NCI-H1048 (cell line): ENCODE measurements at places on chromosomes 3 and 15.

- no peak for DNase-seq
These were observed 16.0 kb downstream of the ARMC8 start for GRCh38 chr3:138202945-138203701.

GRCh38 chr15:68042156-68042854 lies 11.8 kb upstream of the PIAS1 start:
- DNase-seq: no peak

DNA sequence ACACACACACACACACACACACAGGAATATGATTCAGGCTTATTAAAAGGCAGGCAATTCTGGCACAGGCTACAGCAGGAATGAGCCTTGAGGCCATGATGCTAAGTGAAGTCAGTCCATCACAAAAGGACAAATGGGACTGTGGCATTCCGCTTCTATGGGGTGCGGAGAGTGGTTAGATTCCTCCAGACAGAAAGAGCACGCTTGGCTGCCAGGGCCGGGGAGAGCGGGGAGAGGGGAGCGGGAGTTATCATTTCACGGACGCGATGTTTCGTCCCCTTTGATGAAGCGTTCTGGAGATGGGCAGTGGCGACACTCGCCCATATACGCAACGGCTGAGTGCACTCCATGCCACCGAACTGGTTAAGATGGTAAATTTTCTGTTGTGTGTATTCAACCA lies 58.5 kb upstream of the FAM174B start:
- DNase-seq: no peak

GRCh38 chr3:87006844-87007439 lies 16.0 kb upstream of the VGLL3 start:
- DNase-seq: no peak

GRCh38 chr3:194485468-194485880 lies 1.3 kb downstream of the ATP13A3 start:
- no peak for DNase-seq

- no peak for DNase-seq
These were observed 210.6 kb downstream of the PTPRG start for GRCh38 chr3:61771976-61772375.

GRCh38 chr3:674116-674515 lies 418.7 kb upstream of the CNTN6 start:
- peak; percentile 14 for DNase-seq

GRCh38 chr3:45623846-45624245 lies 29.3 kb downstream of the LIMD1 start:
- no peak for DNase-seq

DNA sequence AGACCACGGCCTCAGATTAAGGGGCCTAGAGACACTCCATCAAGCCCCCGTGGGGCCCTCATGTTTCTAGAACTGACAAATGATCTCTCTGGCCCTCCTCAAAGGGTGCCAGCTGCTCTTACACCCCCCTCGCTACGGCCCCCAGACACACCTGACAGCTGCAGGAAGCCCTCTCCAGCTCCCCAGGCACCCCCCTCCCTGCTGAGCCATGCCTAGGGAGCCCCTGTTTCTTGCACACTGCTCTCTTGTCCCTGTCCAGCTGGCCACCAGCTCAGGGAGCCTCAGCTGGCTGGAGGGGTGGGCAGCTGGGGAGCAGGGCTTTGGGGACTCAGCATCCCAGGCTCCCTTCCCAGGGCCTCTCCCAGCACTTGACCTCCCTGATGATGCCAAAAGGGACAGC lies 14.8 kb downstream of the TNK2 start:
- no peak for DNase-seq

DNA sequence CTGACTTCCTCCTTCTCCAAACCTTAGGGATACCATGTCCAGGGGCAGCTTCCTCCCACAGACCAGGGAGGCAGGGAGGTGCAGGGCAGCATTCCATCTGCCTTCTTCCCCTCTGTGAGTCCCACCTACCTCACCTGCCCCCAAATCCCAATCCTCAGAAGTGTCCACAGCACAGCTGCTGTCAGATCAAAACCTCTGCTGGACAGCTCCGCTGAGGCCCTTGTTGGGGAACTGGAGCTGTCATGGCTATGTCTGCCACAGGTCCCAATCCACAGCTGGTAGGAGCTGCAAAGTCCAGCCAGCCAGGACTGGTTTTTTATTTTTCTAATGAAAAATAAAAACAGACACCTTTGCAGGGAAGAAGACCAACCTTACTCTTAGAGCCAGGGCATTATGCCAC lies 40.7 kb upstream of the TBC1D21 start:
- DNase-seq: no peak

GRCh38 chr3:15161133-15161532 lies 44.9 kb upstream of the CAPN7 start:
- no peak for DNase-seq

GRCh38 chr3:127044996-127045395 lies 62.1 kb downstream of the PLXNA1 start:
- no peak for DNase-seq

GRCh38 chr15:64152507-64153387 lies 1.2 kb downstream of the SNX22 start:
- DNase-seq: peak; percentile 6

- no peak for DNase-seq
These were observed 866.1 kb downstream of the NSUN3 start for GRCh38 chr3:94928921-94929320.

DNA sequence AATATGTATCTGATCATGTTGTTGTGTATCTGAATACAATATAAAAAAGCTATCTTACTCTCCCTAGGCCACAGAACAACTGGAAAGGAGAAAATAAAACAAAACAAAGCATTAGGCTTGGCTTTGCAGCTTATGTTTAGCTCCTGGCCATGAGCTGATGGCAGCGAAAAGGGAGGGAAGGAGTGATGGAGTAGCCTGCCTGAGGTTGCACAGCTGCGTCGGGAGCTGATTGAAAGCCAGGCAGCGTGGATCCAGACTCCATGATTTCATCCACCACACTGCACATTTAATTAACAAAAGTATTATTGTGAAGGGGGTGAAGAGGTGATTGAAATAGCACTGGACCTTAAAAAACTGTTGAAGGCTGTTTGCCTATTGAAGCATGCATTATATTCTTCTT lies 212.2 kb downstream of the GABRG3 start:
- DNase-seq: no peak

DNA sequence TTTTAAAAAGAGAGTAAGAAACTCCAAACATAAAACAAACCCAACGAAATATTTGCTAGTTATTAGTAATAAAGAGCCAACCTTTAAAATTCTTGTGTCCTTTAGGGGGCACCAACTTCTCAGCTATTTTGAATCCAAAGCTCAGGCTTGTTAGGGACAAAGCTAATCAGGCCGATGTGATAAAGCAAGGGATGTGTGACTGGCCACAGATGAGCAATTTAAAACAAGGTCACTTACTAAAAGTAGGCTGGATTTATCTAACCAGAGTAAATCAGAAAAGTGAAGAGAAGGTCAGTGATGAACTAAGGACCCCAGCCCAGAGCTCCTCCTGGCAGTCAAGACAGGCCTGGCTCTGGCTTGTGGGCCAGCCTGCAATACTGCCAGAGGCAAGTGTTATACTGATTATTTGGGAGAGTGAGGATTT lies 108.5 kb downstream of the CYP19A1 start:
- no peak for DNase-seq

DNA sequence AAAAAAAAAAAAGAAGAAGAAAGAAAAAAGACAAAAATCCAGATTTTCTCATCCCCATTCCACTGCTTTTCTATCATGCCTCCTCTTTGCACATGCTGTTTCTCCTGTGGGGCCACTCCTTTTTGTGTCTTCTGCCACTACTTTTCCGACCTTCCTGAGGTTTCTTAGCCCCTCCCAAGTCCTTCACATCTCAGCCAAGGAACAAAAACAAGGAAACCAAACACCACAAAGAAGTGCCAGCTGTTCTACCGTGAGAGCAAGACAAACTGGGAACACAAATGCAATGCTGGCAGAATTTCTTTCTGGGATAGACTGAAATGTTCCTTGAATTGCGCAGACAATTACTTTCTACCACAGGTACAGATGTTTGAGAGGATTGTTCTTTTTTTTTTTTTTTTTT lies 83.2 kb downstream of the MB21D2 start:
- DNase-seq: no peak

- DNase-seq: no peak
These were observed 12.8 kb downstream of the RBPMS2 start for GRCh38 chr15:64762546-64762945.

DNA sequence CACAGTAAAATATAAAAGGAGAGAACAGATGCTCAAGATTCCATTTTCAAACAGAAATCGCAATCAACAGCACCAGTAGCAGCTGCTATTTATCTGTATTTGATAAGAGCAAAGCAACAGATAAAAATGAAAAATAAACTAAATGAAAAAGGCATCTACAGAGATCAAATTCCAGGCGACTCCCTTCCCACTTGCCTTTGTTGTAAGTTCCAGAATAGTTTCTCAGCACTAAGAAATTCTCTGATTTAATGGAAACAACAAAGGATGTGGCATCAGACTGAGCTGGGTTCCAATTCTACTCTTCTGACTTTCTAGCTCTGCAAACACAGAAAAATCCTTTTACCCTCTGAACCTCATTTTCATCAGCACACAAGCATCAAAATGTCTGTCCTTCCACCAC lies 110.8 kb upstream of the MME start:
- DNase-seq: no peak

DNA sequence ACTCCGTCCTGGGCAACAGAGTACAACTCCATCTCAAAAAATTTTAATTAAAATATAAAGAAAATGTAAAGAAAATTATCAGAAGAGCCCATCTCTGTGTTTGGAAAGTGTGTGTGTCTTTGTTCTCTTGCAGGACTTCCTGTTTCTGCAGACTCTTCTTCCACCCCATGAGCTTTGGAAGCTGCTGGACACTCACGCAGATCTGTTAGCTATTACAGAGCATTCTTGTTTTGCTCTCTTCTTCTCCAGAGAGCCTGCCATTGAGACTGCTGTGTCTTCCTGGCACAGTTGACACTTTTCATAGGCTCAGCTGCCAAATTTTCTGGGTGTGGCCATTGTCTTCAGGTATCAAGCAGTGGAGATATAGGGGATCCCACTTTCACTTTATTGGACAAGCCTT lies 6.0 kb upstream of the CCR8 start:
- DNase-seq: no peak

DNA sequence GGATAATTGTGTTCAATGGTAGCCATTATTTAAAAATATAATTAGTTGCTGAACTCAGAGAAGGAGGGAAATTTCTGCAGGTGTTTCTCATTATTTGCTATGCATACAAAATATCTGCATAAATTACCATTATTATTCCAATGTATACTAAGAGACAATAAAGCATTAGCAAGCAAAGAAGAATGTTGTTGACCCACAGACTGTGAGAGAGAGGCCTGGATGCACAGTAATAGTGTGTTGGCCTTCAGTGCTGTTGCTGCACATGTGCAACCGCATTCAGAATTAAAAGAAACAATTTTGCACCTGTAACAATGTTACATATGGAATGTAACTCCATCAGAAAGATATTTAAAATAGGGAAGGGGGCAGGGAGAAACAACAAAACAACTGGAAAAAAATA lies 155.6 kb upstream of the KCNH8 start:
- DNase-seq: no peak

DNA sequence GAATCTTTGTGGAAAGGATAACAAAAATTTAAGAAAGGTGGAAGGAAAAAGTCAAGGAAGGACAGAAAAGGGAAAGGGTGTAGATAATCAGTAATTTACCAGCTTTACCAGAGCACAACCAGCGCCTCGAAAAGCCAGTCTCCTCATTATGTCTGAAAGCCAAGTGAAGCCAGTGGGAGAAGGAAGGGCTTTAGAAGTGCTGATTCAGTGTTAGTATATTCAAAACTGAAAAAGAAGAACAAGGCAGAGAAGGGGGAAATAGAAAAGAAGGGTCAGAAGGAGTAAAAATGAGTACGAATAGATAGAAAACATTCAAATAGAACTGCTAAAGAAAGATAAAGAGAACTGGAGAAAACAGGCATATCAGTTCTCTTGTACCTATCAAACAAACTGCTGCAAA lies 4.1 kb downstream of the PBRM1 start:
- no peak for DNase-seq

GRCh38 chr15:68315495-68316031 lies 38.0 kb downstream of the FEM1B start:
- no peak for DNase-seq

- no peak for DNase-seq
These were observed 22.1 kb upstream of the IP6K2 start for GRCh38 chr3:48738926-48739616.

DNA sequence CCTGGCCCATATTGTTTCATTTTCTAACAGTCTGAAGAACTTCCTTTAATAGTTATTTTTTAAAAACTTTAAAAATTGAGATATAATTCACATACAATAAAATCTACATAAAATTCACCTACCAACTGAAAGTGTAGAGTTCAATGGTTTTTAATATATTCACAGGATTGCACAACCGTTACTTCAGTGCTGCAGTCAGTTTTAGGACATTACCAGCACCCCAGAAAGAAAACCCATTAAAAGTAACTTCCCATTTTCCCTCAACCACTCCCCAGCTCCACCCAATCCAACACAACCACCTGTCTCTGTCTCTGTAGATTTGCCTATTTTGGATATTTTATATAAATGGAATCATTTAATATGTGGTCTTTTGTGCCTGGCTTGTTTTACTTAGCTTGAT lies 29.6 kb downstream of the MGA start:
- no peak for DNase-seq

DNA sequence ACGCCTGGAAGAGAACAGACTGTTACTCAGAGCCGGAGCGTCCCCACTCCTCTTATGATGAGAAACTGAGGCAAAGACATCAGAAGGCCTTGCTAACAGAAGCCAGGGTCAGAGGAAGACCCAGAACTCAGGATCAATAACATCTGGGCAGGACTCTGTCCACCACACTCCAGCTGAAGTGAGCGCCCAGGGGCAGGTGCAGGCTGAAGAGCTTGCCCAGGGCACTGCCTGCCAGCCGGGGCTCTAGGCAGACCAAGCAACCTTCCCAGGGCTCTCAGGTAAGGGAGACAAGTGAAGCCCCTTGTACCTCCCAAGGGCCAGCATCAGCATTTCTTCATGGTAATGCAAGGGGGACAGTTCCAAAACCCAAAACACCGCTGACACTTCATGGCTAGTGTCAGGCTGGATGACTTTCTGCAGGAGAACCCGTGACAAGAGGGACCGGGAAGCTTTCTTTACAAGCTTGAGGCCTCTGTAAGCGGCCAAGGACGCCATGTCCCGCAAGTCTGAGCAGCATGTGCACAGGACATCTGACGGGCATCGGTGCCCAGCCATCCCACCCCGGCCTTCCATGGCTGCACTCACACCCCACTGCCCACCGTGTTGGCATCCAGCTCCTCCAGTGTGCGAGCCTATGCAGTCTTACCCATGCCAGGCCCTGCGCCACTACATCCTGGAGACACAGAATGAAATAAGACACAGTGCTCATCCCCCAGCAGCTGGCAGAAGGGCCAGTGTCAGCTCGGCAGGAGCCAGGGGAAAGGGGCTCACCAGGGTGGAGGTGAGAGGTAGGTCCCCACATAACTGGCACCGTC lies 14.1 kb downstream of the XXYLT1 start:
- DNase-seq: no peak

DNA sequence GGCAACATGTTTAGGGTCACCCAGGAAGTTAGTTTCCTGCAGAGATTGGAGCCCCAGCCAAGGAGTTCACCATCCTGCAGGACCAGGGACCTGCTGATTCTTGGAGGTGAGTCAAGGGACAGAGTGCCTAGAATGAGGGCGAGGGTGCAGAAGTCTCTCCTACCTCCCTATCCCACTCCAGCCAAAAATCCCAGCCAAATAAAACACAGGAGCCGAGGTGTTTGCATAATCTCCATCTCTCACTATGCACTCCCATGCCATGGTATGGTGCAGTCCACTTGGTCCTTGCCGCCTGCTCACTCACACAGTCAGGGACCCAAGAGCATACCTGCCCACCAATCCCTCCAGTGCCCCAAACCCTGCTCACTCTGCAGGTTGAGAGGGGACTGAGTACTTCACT lies 294.2 kb downstream of the UACA start:
- DNase-seq: no peak

GRCh38 chr15:80163217-80163616 lies 10.4 kb downstream of the FAH start:
- DNase-seq: no peak
